ENCODE measurements at places on chromosomes 2 and 18.

DNA sequence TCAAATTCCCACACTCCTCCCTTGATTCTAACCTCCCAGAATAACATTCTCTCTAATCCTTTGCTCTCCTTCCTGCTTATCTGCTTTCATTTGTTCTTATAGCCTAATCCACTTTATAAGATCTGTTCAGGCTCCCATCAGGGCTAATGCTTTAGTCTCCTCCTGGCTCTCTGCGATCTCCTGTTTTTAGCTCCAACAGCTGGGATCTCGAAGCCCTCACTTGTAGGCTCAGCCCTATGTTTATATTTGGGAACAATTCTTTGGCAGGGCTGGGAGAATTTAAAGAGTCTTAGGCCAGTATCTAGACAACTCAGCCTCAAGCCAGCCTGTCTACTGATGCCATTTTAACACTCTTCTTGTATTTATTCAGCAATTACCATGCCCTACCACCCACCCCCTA, 27.2 kb upstream of the RAPH1 start:
- DNase-seq, result no peak

DNA sequence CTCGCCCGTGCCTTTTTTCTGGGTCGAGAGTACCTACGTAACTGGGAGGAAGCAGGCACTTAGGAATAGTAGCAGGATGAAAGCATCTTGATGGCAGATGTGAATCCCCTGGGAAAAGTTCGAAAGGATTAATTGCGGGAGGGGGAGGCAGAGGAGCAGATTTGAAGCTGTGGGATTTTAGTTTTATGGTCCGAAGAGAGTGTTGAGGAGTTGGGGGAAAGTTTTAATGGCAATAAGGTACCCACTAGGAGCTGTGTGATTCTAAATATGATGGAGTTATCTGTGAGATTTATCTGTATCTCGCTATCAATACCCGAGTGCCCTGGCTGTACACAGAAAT, 1.1 kb downstream of the AGFG1 start:
- no peak for DNase-seq

DNA sequence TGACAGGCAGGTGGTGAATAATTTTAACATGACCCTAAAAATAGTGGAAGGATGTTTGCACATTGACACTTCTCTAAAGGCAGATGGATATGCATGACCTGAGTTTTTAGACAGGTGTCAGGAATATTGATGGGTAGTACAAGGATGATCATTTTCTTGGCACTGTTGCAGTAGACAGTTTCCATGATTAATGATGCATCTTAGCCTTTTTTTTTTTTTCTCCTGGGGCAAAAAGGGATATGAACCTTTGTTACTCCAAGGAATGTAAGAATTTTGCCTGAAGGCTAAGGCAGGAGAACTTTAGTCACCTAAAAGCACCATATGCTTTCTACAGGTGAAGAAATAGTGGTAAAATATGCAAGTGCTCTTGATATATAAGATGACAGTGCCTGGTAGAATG, 136.3 kb upstream of the CAVIN2 start:
- no peak for DNase-seq

DNA sequence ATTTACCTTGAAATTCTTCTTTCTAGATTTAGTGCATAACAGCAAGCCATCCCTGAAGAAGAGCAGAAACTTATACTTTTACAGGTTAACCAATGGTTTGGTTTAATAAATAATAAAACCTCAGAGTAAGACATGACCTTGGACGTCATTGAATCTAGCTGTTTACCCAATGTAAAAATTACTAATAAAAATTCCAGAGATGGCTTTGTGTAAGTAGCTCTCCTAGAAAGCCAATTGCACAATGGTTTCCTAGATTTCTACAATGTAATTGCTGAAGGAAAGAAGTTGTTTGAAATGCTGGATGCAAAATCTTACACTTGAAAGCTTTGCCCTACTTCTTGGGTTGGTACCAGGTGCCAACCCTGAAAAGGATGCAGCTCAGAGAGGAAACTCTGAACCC, 1.5 kb downstream of the XDH start:
- DNase-seq, result no peak

- DNase-seq, result peak; percentile 21
These were observed 1.3 kb downstream of the RAB10 start for GRCh38 chr2:26035090-26035743.

DNA sequence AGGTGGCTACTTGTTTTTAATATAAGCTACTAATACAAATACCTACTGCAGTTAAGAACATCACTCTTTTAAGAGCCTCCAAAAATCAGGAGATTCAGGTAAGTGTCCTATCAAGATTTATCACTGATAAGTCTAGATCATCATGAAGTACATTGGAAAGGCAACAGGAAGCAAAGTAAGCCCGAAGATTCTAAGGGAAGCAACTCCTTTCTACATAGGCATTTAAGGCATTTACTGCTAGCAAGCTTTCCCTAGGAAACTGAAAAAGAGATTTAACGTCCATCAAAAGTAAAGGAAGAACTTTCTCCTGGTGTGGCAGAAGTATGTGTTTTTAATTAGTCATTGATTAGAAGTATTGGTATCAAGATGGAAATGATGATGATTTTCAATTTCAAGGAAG, 3.7 kb downstream of the STK17B start:
- DNase-seq, result no peak

DNA sequence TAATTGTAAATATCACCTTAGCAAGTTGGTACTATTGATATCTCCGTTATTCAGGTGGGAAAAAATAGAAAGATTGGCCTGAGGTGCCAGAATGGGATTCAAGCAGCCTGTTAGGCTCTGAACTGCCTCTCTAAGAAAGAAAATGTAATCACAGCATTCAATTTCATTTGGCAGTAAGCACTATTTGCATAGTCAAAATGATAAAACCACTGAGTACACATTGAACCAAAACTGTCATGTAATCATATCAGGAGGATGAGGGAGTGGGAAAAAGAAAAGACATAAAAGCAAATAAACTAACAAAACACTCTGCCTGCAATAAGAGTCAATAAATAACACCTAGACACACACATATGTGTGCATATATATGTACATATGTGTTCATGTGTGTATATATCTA, 103.9 kb upstream of the TACR1 start:
- no peak for DNase-seq

DNA sequence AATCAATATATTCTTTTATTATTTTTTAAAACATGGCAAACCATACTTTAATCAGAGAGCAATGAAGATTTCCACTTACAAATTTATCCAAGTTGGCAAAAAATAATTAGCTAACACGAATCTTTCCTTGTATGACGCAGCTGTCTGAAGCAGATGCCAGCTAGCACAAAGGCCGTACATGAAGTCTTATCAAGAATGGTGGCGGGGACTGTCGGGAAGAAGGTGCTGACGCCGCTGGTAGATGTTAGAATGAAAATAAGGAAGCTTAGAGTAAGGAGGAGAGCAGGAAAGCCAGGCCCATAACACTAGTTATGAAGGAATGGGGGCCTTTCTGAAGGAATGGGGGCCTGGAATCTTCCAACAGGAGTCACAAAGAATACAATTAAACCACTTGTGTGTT, 96.7 kb downstream of the ZNF516 start:
- DNase-seq, result no peak

DNA sequence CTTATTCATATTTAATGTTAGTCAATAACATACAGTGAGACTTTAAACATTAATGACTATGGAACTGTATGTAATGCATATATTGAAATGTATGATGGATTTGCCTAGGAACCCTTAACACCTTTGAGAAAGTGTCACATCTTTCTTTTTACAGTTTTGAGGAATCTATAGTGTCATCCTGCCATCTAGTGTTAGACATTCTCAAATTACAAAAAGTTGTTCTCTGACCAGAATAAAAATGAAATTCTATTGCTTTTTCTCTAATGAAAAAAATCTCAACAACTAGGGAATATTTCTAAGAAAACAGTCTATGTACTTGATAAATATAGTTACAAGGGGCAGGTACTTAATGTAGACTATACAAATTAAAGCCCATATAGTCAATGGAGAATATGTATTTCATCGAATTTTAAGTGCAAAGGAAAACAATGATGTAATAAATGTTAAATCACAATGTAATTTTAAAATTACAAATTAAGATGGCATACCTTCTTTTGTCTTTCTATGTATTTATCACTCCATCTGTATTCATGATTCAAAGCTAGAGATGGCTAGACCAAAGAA, 5.1 kb upstream of the CALCRL start:
- DNase-seq, result peak; percentile 3

- no peak for DNase-seq
These were observed 135.2 kb downstream of the RNF144A start for GRCh38 chr2:7052404-7052803.

- DNase-seq, result no peak
These were observed 1469.7 kb upstream of the PIK3C3 start for GRCh38 chr18:40485318-40485717.

DNA sequence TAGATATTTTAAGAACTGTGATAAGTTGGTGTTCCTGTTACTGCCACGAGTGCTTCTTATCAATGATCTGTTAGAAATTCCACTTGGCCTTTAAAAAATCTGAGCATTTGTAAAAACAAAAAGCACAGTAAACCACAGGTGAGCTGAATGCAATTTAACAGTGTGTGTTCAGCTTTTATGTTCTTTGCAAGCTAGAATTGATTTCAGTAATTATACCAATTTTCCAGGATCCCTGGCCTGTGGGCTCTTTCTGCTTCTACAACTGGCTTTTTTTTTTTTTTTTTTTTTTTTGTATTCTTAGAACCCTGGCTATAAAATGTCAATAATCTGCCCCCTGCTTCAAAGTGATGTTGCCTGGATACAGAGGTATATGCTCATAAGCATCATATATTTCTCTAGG, 548.5 kb upstream of the SLC8A1 start:
- no peak for DNase-seq

DNA sequence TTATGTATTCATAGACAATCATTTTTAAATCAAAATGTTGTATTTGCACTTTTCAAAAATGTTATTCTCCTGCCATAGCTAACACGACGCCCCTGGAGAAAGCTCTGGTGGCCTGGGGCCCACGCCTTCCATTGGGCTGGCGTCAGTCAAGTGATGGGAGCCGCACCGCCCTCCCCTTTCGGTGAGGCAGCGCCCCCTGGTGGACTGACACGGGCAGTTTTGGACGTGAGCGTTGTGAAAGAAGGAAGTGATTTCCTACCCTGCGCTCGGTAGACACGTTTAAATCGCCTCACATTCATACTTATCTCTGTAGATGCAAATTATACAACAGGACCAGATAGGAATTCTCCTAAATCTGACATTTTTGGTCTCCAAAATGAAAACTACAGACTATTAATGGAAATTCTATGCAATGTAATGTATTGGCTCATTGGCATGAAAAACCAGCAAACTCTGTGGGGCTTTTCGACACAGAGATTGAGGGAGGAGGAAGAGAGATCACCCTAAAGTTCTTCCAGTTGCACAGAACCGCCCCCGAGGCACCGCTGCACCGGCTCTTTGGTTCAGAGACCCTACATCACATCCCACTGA, 326.2 kb upstream of the SOX11 start:
- no peak for DNase-seq

DNA sequence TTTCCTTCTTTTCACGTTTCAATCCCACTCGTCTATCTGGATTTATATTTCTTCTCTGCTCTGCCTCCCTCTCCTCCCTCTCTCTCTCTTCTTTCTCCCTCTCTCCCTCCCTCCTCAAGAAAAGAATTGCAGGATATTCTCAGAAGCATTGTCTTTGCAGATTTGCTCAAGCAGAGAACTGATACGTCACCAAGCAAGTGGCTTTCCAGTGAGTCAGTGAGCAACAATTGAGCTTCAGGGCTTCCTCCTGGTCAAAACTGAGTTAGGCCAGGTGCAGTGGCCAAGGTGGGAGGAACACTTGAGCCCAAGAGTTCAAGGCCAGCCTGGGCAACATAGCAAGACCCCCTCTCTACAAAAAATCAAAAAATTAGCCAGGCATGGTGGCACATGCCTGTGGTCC, 151.1 kb downstream of the SMAD2 start:
- DNase-seq, result no peak

- no peak for DNase-seq
These were observed 447.3 kb downstream of the KCNJ3 start for GRCh38 chr2:155145758-155146229.

DNA sequence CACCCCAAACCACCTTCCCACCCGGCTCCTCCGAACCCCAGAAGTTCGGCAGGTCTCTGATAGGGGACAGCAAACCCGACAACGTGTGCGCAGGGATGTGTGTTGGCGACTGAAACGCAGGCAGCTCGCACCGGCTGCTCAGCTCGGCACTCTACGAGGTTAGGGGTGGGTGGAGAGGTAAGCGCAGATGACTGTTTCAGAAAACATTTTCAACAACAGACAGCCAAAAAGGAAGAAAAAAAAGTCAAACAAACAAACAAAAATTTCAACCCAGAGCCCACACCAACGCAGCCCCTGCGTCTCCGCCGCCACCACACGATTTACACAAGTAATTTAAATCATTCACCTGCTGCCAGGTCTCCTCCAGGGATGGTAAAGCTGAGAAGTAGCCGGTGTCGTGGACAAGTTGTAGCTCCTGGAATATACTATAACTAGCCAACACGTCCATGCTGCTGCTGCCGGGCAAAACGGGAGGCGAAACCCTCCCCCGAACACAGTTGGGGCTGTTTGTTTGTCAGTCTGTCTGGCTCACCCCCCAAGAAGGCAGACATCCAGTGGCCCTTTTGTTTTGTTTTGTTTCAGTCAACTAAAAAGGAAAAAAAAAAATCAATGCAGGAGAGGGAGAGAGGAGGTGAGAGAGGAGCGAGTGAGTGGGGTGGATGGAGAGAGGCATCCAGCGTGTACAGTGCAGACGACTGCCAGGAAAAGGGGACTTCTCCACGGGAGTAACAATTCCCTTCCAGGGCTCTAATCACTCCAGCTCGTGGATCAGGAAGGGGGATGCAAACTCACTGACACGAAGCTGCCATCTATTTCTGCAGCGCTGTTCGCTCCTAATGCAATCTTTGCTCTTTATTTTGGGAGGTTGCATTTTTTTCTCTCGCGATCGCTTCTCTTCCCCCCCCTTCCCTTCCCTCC, at the start of gene KLF7:
KLF7 (minus strand) TSS at position 828 of the 918 bp plus-strand sequence; CDS start at position 448, 380 bp downstream.
- DNase-seq, result peak; percentile 73

- DNase-seq, result no peak
These were observed 54.9 kb upstream of the CDCA7 start for GRCh38 chr2:173299764-173300163.

- no peak for DNase-seq
These were observed 257.1 kb upstream of the SPOPL start for GRCh38 chr2:138244501-138244925.

GRCh38 chr2:10383960-10384734, 64.0 kb downstream of the ODC1 start:
- DNase-seq, result no peak

DNA sequence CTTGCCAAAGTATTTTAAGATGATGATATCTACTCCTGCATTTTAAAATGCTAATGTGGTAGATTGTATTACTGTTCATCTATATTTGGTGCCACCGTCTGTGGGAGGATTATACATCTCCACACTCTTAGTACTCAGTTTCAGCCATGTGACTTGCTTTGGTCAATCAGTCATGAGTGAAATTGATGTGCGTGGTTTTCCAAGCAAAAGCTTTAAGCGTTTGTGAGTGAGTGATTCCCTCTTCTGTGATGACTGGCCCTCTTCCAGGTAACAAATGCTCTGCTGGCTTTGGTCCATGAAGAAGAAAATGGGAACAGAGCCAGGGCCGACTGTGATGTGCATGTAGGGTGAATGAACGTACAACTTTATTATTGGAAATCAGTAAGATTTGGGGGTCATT, 330.4 kb downstream of the LPIN1 start:
- DNase-seq, result no peak

All from CD4-positive, CD25-positive, alpha-beta regulatory T cell (primary cell).